Activated CD8-positive, alpha-beta memory T cell treated with anti-CD3 and anti-CD28 coated beads, Interleukin-2, amount 10 ng/mL, durations not matched to agents 7 days and 5 days (primary cell): ENCODE measurements at places on chromosomes 12 and 14. TPM values are rescaled to one million over a fixed set of nuclear protein-coding genes. Genes with fewer than 3 reads are reported as not detected.

DNA sequence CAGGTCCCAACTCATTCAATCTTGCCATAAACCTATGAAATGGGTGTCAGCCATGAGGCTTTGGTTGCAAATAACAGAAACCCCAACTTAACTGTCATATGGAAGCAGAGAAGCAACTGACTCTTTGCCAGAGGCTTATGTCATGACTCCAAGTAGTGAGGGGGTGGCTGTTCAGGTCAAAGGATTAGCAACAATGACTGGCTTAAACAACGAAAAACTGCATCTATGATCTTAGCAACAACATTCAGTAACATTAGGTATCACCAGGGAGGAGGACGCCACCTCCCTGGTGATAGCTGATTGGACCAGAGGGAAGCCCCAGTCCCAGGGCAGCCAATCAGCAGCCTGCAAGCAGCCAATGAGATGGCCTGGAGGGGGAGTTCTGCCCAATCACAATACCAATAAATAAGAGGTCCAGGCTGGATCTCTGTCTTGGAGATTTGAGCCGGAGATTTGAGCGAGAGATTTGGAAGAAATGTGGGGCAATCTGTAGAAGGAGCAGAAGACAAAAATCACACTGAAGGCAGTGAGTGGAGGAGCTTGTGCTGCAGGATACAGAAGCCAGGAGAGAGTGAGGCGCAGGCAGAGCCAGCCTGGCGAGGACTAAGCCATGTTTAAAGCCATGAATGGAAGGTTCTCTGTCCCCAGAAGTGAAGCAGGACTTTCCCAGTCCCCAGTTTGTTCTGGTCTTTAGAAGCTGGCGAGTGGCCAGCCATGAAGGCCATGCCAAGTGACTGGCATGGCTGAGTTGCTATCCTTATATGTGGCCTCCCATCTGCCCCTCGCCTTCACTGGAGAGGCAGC, 93.3 kb downstream of the CALM1 start:
- no peaks in the 10 kb centered on the region for H3K4me1 ChIP-seq
- peak; percentile 12 for DNase-seq
- no peaks in the 10 kb centered on the region for H3K36me3 ChIP-seq
- no peak overlapping the region for H3K27ac ChIP-seq

- no peaks in the 10 kb centered on the region for H3K4me1 ChIP-seq
- no peak overlapping the region for H3K27ac ChIP-seq
- H3K36me3 ChIP-seq, result no peaks in the 10 kb centered on the region
- H3K27me3 ChIP-seq, result no peaks in the 10 kb centered on the region
- DNase-seq, result no peak
These were observed 1.2 kb downstream of the TAS2R10 start for GRCh38 chr12:10824957-10825356.

DNA sequence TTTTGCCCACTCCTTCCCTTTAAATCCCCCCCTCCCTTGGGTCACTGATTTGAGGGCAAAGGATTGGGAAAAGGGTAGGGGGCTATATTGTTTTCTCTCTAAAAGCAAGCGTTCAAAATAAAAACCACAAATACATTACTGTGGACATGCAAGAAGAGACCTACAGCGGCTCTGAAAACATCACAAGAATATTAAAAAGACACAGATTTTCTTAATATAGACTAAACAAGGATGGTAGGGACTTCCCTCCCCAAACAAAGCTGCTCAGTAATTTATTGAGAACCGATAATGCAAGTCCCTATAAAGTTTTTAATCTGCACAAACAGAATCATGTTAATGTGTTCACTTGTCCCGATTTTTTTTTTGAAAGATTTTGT, 12.9 kb downstream of the TBX3 start:
- peaks cover 88% of the 10 kb centered on the region for H3K27me3 ChIP-seq
- no peak overlapping the region for H3K4me3 ChIP-seq
- H3K4me1 ChIP-seq, result peaks cover 4% of the 10 kb centered on the region
- peaks cover 1% of the 10 kb centered on the region for H3K36me3 ChIP-seq

GRCh38 chr12:2666846-2667245, 127.9 kb upstream of the FKBP4 start:
- H3K4me1 ChIP-seq, result no peaks in the 10 kb centered on the region
- H3K27ac ChIP-seq, result no peak overlapping the region
- H3K27me3 ChIP-seq, result peaks cover 2% of the 10 kb centered on the region
- DNase-seq, result peak; percentile 31
- no peak overlapping the region for H3K4me3 ChIP-seq

DNA sequence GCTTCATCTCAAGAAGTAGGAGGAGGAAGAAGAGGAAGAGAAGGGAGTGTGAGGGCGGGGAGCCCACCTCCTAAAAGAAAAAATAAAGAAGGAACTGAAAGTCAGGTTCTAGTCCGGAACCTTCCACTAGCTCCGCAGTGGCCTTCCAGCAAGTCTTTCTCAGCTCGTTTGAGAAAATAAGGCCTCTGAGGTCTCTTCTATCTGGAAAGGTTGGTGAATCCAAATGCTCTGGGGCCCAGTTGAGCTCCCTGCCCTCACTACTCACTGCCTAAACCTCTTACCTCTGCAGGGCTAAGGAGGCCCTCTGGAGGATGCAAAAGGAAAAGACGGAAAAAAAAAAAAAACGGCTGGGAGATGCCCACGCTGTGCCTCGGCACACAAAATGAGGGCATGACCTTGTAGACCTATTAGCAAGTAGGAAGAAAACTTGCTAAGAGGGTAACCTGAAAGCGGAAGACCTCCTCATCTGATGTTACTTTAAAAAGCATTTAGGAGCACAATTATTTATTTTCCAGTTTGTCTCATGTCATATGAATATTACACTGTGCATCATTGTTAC, 35.9 kb downstream of the FBLN5 start:
- DNase-seq, result peak; percentile 55
- peaks cover 1% of the 10 kb centered on the region for H3K36me3 ChIP-seq
- H3K4me3 ChIP-seq, result no peak overlapping the region
- H3K27me3 ChIP-seq, result peaks cover 3% of the 10 kb centered on the region
- H3K4me1 ChIP-seq, result peaks cover 12% of the 10 kb centered on the region

DNA sequence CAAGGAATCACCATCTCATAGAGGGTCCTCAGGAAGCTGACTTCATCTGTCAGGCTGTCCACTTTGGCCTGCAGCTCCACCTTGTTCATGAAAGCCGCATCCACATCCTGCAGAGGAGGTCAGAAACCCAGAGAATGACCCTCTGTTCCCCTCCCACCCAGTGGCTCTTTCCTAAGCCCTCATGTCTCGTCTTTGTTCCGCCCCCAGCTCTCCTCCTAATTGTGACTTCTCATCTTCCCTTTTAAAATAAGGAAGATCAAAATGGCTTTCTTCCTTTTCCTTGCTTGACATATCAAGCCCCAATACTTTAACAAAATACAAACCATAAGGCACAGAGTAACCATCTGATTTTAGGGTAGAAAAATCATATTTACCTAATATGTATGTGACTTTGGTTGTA, 4.4 kb downstream of the KRT76 start:
- H3K4me1 ChIP-seq, result no peaks in the 10 kb centered on the region
- H3K4me3 ChIP-seq, result no peak overlapping the region
- no peak overlapping the region for H3K27ac ChIP-seq
- H3K27me3 ChIP-seq, result peaks cover 29% of the 10 kb centered on the region
- no peak for DNase-seq
- H3K36me3 ChIP-seq, result no peaks in the 10 kb centered on the region

DNA sequence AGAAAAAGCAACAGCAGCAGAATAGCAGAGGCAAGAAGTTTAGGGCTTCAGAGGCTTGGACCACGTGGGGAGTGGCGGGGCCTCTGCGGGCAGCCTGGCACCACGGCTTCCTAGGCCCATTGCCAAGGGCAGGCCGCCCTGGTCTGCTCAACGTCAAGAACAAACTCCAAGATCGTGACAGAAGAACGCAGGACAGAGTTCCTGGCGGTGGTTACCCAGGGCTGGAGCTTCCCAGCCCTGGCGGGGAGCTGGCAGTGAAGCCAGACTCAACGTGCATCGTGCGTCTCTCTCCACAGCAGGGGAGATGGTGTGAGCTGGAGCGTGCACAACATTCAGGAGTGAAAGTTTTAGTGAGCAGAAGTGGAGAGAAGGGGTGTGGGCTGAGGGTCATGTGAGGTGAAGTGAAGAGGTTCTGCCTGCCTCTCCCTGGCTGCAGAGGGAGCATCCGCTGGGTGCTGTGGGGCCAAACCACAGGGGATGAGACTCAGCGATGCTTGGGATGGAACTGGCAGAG, 13.9 kb upstream of the CACNA2D4 start:
- no peak overlapping the region for H3K4me3 ChIP-seq
- no peak for DNase-seq
- H3K27me3 ChIP-seq, result no peaks in the 10 kb centered on the region
- no peak overlapping the region for H3K27ac ChIP-seq
- H3K4me1 ChIP-seq, result no peaks in the 10 kb centered on the region

DNA sequence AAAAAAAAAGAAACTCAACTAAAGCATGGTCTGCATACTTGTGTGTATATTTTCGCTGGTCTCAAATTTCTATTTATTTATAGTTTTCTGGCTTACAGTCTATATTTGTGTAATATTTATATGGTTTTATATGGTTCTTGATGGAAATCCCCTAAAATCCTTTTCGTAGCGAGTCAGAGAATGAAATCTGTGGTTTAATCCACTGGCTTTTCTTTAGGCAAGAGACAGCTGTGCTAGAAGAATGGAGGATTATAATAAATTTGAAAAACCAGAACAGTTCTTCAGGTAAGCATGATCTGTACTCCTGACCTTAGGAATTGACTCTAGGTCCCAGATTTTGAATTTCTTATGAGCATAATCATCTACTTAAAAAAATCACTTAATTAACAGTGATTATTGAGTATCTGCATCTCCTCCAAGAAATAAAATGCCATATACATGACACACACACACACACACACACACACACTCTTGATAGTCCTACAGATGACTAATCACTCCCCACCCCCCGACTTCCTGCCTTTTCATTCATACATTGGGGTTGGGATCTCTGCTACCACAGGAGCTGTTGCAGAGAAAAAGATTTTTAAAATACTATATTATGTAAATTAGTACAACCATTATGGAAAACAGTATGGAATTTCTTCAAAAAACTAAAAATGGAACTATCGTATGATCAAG, 113.4 kb downstream of the CRADD start:
- no peak overlapping the region for H3K4me3 ChIP-seq
- H3K27me3 ChIP-seq, result no peaks in the 10 kb centered on the region
- H3K27ac ChIP-seq, result no peak overlapping the region
- no peak for DNase-seq

DNA sequence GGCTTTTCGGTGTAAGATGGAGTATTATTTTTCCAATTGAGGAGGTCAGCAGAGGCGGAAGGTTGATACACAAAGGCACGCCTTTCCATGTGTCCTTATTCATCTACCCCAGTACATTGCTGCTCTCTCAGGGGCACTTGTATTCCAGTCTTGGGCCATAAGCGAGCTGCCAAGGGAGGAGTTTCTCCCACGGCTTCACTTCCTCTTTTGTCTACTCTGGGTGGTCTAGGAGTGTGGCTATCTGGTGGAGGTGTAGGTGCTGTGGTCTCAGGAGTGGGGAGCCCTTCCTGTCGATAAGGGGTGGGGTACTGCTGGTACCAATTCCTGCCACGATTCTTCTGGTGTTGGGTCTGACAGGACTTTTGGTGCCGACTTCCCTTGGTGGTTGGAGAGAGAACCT, 73.4 kb downstream of the GAS2L3 start:
- H3K27ac ChIP-seq, result no peak overlapping the region
- H3K4me3 ChIP-seq, result no peak overlapping the region
- no peaks in the 10 kb centered on the region for H3K27me3 ChIP-seq

DNA sequence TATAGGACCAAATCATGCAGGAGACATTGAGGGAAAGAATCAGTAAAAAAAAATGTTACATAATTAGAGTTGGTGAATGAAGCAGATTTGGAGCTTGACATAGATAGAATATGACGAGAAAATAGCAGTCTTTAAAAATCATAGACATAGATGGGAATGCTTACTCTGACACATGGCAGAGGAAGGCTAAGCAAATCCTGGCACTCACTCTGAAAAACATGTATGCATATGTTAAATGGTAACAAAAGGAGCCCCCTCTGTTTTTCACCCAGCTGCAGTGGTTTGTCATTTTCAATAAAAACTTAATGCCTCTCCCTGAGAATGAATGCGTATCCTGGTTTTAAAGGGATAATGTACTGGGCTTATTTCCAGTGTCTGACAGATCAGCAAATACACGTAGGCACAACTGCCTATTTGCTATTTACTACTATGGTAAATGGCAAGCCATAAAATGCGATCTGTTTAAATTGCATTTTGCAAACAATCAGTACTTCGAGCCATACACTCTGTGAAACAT, 561.2 kb upstream of the SEL1L start:
- no peak overlapping the region for H3K4me3 ChIP-seq
- H3K4me1 ChIP-seq, result no peaks in the 10 kb centered on the region
- no peak for DNase-seq
- H3K36me3 ChIP-seq, result no peaks in the 10 kb centered on the region
- no peak overlapping the region for H3K27ac ChIP-seq
- no peaks in the 10 kb centered on the region for H3K27me3 ChIP-seq

DNA sequence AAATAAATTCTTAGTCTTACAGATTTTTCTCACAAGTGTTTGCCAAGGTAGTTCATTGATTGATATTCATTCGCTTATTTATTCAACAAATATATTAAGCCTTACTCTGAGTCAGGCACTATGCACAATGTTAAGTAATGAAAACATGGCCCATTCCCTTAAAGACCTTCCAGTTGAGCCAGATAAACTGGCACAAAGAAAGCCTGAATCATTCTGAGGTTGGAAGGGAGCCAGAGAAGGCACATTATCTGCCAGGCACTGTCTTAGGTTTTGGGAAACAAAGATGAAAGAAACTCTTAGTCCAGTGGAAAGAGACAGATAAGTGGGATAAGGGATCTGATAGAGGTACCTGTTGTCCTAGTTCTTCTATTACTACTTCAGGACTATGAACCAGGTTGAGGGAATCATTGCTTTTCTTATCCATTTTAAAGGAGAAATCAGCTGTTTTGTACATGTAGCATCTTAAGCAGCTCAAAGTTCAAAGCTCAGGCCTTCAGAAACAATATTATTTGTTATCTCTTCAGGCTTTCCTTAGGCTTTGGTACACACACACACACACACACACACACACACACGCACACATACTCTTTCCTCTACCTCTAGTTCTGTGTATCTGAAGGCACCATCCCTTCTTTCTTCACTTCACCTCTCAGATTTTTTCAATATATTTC, 27.0 kb downstream of the PDE6H start:
- DNase-seq, result no peak
- peaks cover 8% of the 10 kb centered on the region for H3K4me1 ChIP-seq
- H3K36me3 ChIP-seq, result no peaks in the 10 kb centered on the region
- no peak overlapping the region for H3K27ac ChIP-seq

- H3K4me1 ChIP-seq, result peaks cover 59% of the 10 kb centered on the region
- H3K36me3 ChIP-seq, result peaks cover 26% of the 10 kb centered on the region
- peak overlapping the region; percentile 35 for H3K27ac ChIP-seq
- H3K4me3 ChIP-seq, result no peak overlapping the region
- no peaks in the 10 kb centered on the region for H3K27me3 ChIP-seq
These were observed 48.1 kb downstream of the KDM2B start for GRCh38 chr12:121532503-121533393.

Gene LMO3
- not detected for total RNA-seq

Gene KLRF1
- 0.44 TPM for total RNA-seq

Gene RBM23
- total RNA-seq, result 82.9 TPM
